ENCODE measurements at places on chromosomes 3 and 15. TPM values are rescaled to one million over a fixed set of nuclear protein-coding genes. Genes with fewer than 3 reads are reported as not detected.

Gene SERINC4
- total RNA-seq: not detected

Gene ERC2
- total RNA-seq: not detected

Gene GOLGA6L7
- not detected for total RNA-seq

Gene C3orf85
- not detected for total RNA-seq

Gene TAMM41
- total RNA-seq: 7.4 TPM

Gene NEO1
- 17.6 TPM for total RNA-seq

Gene ACP3
- 9.5 TPM for total RNA-seq

Gene CCR8
- total RNA-seq: not detected

Gene KLHL40
- not detected for total RNA-seq

Gene DLEC1
- total RNA-seq: 0.18 TPM

Gene MAGEL2
- total RNA-seq: not detected

Gene CIDEC
- total RNA-seq: 0.29 TPM

Gene OSTN
- total RNA-seq: 0.86 TPM

Gene PIF1
- 19.0 TPM for total RNA-seq

Gene LRRC3B
- not detected for total RNA-seq

Gene GCSAM
- not detected for total RNA-seq

Gene HHATL
- total RNA-seq: not detected

Gene GOLGA8Q
- not detected for total RNA-seq

Gene UROC1
- not detected for total RNA-seq

Gene TUSC7
- not detected for total RNA-seq

Gene MKRN2OS
- not detected for total RNA-seq

Gene THBS1
- total RNA-seq: 114 TPM

Gene PPM1L
- not detected for total RNA-seq

Gene PLA2G4B
- total RNA-seq: 1.4 TPM

Gene LRRC31
- total RNA-seq: not detected

Gene ARHGEF26
- 10.1 TPM for total RNA-seq

Data from myometrial cell (primary cell).